NCI-H748 treated with DMSO at 0.1 percent for 48 hours (cell line): ENCODE measurements at places on chromosomes 3 and 15.
A peak's percentile ranks its signal among the peaks of the same experiment; 100 is the strongest.

- DNase-seq: no peak
These were observed 25.3 kb upstream of the ARHGEF3 start for GRCh38 chr3:56826831-56827722.

- no peak for DNase-seq
These were observed 40.3 kb downstream of the HGD start for GRCh38 chr3:120641696-120642246.

DNA sequence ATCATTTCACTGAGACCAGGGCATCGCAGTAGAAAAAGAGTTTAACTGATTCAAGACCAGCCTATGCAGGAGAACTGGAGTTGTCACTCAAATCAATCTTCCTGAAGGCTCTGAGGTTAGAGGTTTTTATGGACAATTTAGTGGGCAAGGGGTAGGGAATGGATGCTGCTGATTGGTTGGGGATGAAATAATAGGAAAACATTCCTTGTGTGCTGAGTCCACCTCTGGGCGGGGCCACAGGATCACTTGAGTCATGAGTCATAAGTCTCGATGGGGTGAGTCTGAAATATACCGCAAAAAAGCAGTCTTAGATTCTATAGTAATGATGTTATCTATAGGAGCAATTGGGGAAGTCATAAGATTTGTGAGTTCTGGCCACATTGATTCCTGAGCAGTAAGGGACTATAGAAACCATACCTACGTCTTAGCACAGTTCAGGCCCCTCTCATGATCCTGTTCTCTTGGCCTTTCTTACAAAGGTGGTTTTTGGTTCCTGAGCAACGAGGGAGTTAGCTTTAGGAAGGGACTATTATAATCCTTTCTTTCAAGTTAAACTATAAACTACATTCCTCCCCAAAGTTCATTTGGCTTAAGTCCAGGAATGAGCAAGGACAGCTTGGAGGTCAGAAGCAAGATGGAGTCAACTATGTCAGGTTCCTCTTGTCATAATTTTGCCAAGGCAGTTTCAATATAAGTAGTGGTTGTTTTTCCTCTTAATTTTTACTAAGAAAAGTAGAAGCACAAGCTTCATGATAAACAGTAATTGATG lies 2.7 kb upstream of the OPA1 start:
- no peak for DNase-seq

DNA sequence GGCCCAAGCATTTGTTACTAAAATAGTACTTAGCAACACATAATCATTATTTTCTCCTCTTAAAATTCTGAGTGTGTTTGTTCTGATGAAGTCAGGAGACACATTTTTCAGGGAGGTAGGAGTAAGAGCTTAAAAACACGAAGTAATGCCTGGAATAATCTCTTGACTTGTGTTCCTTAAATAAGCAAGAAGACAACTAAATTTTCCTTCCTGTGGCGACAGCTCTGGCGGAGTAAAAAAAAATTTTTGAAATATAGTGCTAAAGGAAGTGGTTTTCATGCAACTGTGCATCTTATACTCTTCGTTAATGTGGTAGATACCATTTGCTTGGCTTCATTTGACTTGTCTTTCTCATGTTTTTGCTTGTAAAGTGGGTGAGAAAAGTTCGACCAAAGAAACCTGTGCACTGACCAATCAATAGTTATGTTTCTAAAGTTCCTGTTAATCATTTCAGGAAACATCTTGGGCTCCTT lies 11.1 kb upstream of the MBNL1 start:
- no peak for DNase-seq

GRCh38 chr15:76799760-76800159 lies 105.4 kb downstream of the SCAPER start:
- DNase-seq: no peak

DNA sequence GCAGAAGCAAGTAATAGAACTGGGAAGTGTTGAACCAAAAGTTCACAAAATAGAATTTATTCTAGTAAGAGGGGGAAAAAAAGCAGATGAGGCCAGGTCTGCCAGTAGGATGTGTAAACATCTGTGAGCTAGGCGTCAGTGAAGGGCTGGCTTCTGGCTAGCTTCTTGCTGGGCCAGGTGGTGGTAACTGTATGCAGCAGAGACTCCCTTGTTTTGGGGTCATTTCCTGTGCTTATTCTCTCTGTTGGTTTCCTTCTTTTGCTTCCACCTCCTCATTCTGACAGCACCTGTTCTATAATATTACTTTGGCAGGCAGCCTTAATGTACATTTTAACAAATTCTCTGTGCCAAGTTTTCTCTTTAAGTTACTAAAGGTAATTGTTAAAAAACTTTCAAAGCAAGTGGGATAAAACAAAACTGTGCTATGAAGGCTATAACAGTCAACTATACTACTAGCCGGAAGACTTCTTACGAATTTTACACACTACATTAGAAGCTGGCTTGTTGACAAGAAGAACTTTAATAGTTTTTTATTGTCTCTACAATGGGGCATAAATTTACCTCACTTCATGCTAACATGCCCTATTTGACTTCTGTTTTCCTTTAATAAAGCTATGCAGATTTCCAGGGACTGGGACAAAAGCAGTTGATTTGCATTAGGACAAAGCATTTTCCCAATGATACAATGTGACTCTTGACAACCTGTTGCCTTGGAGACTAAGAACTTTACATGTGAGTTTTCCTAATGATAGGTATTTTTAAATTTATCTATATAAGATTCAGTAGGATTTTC lies 318.8 kb upstream of the NAALADL2 start:
- peak; percentile 70 for DNase-seq

DNA sequence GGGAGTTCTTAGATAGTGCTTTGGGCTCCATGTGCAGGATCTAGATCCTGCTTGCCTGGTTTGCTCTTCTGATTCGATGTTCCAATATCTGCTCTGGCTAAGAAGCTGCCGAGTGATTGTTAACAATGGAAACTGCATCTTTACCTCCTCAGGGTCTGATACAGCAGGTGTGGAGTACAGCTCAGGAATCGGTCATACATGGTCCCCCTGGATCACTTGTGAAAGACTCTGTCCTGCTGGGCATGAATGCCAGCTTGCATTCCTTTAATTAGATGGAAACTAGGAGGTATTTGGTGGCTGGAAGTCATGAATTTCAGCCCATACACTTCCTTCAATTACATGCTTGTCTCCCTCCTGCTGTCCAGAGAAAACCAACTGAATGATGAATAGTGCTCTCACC lies 95.3 kb downstream of the CHRNA7 start:
- no peak for DNase-seq

- peak; percentile 21 for DNase-seq
These were observed 203.8 kb upstream of the CD96 start for GRCh38 chr3:111338059-111338698.
